ENCODE measurements at places on chromosomes 5 and 9.

GRCh38 chr9:93673839-93674334 lies 97.5 kb downstream of the PHF2 start:
- no peak for DNase-seq

- DNase-seq = no peak
Measured at GRCh38 chr5:177427919-177428573, 1.6 kb downstream of the GRK6 start.

GRCh38 chr9:121288673-121289025 lies 20.7 kb downstream of the GSN start:
- DNase-seq = no peak

DNA sequence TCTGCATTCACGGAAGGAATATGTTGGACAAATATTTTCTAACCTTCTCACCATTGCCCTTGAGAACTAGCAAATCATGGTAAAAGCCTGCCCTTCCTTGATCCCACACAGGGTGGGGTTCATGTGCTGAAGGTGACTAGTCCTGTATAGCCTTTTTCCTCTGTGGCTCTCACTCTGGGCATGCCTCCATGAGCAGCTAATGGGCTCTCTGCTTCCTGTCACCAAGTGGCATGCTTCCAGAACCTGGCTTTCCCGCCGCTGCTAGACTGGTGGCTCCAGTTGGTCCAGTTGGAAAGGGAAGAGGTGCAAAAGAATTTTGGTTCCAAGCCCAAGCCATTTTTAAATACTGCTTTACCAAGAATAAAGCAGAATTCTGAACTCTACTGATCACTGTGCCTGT lies 35.5 kb downstream of the FBXO10 start:
- DNase-seq = no peak

GRCh38 chr9:8254541-8254940 lies 455.0 kb upstream of the DMAC1 start:
- no peak for DNase-seq

GRCh38 chr9:34205102-34205501 lies 26.3 kb downstream of the UBAP1 start:
- no peak for DNase-seq

- DNase-seq = no peak
Measured at GRCh38 chr5:174312270-174312617, 266.7 kb downstream of the NSG2 start.

DNA sequence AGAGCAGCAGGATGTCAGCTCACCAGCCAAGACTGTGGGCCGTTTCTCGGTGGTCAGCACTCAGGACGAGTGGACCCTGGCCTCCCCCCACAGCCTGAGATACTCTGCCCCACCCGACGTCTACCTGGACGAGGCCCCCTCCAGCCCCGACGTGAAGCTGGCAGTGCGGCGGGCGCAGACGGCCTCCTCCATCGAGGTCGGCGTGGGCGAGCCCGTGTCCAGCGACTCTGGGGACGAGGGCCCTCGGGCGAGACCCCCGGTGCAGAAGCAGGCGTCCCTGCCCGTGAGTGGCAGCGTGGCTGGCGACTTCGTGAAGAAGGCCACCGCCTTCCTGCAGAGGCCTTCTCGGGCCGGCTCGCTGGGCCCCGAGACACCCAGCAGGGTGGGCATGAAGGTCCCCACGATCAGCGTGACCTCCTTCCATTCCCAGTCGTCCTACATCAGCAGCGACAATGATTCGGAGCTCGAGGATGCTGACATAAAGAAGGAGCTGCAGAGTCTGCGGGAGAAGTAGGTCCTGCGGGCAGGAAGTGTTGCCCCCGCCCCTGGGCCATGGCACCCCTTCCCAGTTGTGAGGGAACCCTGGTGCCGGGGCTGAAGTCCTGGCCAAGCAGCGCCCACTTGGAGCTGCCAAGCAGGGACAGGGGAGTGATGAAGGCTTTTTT lies 108.9 kb downstream of the WNK2 start:
- no peak for DNase-seq

GRCh38 chr5:96478983-96479382 lies 45.9 kb upstream of the PCSK1 start:
- DNase-seq = no peak

DNA sequence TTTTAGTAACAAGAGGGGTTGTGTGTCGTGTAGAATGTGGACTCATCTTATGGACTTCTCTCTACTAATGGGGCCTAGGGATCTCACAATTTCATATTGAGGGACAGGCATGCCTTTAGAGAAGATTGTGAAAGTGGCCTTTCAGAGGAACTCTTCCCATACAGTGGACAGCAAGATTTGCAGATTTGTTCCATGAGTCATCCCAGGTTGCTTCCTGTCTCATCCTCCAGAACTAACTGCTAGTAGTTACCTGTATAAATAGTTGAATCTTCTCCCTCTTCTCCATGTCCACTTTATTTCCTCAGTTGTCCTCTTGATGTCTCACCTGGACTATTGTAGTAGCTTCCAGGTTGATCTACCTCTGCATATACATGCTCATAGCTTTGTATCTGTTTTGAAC lies 997.5 kb upstream of the CTNND2 start:
- DNase-seq = no peak

- no peak for DNase-seq
Measured at GRCh38 chr9:122059955-122060324, 33.2 kb downstream of the TTLL11 start.

- no peak for DNase-seq
Measured at GRCh38 chr5:96775689-96776088, 32.1 kb downstream of the ERAP1 start.

DNA sequence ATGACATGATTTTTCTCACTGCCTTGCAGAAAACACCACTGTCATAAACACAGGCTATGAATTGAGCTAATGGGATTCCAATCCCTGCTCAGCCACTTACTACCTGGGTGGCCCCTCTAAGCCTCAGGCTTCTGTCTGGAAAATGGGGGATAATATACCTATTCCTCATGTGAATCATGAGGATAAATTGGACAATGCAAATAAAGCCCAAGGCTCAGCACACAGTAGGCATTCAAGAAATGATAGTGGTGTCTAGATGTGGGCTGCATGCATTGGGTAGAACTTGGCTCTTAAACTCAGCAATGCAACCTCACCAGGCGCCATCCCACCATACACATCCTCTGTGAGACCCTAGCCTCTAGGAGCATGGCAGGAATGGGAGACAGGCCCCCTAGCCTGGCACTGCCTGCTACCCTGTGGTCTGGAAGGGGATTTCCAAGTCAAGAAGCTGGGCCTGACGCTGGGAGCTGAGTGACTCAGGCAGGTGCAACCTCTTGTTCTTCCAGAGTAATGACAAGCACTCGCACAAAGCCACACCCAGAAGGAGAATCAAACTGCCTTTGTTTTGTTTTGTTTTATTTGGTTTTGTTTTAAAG lies 2.3 kb upstream of the TNIP1 start:
- peak; percentile 53 for DNase-seq

DNA sequence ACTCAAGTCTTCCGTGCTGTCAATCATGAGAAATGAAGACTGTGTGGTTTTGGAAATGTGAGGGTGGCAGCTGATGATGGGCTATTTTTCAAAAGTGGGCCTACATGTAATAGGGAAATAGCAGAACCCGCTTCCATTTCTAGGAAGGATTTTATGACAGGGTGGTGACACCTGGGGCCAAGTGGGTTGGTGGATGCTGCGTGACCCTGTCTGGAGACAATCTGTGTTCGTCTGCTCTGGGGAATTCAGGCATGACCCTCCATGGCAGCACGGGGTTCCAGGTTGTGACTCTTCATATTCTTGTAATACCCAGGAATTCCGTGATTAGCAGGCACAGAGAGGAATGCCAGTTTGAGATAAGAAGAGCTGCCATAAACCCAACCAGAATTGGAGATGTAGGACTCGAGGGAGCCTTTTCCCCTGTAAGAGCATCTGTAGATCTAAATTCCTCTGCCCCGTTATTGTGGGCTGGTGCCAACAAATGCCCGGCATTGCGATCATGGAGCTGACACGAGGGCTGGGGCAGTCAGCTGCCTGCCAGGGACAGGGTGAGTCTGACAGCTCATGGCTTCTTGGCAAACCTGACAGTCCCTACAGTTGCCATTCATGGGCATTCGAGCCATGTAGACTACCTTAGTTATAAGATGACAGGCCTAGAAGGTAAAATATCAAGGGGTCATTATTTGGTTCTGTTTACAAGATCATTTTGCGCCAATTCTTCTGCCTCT lies 279.7 kb downstream of the GADD45G start:
- no peak for DNase-seq

- no peak for DNase-seq
Measured at GRCh38 chr5:150642991-150643710, 2.7 kb downstream of the SYNPO start.

GRCh38 chr5:138981586-138981985 lies 106.5 kb upstream of the LRRTM2 start:
- no peak for DNase-seq

DNA sequence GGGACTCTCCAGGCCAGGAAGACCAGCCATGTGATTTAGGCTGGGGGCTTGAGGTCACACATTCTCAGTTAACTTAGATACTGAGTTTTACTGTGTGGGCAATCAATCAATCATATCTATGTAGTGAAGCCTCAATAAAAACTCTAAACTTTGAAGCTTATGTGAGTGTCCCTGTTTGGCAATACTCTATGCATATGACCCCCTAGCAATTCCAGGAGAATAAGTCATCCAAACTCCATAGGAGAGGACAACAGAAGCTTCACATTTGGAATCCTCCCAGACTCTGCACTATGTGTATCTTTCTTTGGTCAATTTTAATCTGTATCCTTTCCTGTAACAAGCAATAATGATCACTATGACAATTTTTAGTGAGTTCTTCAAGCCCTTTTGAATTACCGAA lies 216.8 kb upstream of the RGMB start:
- DNase-seq = no peak

DNA sequence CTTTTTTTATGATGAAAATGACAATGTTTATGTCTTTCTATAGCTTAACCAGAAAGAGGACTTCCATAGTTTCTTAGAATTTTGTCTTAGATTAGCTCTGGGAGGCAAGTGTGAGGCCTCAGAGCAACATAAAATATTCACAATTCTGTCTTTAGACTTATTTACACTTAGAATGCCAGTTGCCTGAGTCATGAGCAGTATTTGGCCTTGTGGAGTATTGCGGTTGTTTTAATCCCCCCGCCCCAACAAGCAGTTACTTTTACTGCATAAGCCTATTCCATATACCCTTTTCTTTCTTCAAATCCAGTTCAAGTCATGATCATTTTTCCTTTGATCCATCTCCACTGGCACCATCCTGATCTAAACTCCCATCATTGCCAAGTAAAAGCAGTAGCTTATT lies 198.0 kb upstream of the EGFLAM start:
- DNase-seq = no peak

DNA sequence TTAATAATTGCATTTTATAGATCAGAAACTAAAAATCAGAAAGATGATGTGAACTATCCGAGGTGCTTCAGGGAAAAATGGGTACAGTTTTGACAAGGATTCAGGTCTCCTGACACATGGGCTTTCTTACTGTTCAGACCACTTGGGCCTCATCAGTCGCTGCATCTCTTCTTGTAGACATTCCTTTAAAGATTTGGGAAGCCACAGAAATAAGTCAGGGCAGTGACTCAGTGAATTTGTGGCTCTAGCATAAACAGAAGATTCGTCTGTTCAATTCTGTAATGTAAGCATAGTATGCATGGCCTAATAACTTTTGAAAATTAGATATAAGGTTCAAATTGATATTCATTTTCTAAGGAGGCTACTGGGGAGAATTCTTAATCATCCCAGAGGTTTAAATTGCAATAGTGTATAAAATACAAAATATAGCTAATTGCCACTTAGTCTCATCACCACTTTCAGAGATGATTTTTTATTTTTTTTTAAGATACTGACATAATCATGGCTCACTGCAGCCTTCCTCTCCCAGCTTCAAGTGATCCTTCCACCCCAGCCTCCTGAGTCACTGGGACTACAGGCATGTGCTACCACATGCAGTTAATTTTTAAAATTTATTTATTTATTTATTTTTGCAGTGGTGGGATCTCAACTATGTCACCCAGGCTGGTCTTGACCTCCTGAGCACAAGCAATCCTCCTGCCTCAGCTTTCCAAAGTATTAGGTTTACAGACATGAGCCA lies 48.9 kb downstream of the RASEF start:
- DNase-seq = no peak

DNA sequence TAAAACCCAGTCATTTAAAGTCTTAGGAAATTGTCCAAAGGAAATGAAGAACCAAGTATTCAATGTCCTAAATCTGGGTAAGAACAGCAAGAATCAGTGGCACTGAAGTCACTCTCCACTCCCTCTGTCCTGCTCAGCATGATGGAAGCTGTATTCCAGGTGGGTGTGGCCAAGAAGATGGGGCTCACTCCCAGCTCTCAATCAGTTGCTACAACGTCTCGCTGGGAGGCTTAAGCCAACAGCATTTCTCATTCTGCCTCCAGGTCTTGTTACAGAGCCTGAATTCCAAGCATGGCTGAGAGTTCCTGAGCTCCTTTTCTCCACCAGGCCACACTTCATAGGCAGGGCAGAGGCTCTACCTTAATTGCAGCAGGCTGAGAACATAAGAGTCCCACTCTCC lies 41.2 kb upstream of the TRIO start:
- no peak for DNase-seq

- no peak for DNase-seq
Measured at GRCh38 chr9:133029994-133030316, 842 bp upstream of the GTF3C5 start.

DNA sequence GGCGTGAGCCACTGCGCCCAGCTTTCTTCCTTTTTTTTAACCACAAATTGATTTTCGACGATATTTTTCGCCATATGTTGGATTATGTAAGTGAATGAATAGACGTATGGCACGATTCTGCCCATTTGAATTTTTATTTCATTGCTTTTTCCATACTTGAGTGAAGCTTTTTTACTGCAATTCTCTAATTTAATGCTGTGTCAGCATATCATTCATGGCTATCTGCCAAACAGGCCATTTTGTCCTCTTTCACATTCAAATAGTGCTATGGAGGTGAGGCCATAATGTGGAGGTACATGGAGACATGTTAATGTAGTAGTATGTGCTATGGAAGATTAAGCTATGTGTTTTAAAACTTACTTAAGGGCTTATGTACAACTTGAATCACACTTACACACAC lies 152.1 kb upstream of the TUSC1 start:
- no peak for DNase-seq

Measured in stimulated activated CD4-positive, alpha-beta T cell treated with anti-CD3 and anti-CD28 coated beads, Interleukin-1b, Interleukin-23, amount 100 ng/mL, for 4 hours (primary cell).